ENCODE measurements at places on chromosomes 1 and 21.

- DNase-seq = no peak
These were observed 7.9 kb downstream of the RNU5D-1 start for GRCh38 chr1:44723064-44723463.

DNA sequence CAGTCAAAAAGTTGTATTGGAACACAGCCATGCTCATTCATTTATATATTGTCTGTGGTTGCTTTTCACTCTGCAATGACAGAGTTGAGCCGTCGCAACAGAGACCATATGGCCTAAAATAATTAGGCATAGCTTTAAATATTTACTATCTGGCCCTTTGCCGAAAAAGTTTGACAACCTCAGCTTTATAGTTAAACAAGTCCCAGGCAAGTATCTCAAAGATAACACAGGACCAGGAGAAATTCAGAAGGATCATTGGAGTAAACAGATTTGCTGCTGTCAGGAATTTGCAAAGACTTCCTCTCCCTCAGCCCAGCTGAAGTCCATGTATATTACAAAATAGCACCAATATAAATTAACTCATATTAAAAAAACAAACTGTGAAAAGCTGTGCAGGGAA is 34.4 kb downstream of the NID1 start:
- DNase-seq = no peak

DNA sequence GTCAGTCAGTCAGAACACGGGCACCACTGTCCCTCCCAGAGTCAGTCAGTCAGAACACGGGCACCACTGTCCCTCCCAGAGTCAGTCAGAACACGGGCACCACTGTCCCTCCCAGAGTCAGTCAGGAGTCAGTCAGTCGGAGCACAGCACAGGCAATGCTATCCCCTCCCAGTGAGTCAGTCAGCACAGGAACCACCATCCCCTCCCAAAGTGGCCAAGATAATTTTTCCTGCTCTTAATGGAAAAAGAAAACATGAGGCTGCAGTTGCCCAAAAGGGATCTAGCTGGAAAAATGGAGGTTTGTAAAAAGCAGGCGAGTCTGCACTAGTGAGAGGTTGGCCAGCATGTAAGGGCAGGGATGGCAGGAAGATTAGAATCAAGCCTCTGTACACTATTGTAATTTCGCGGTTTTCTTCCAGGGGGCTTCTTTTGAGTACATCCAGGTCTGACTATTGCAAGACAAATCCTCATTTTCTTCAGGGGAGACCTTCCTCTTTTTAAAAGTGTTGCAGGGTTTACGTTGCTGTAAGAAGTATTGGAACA is 213.8 kb downstream of the SIPA1L2 start:
- no peak for DNase-seq

- no peak for DNase-seq
These were observed 169.7 kb upstream of the RAB4A start for GRCh38 chr1:229101011-229101871.

DNA sequence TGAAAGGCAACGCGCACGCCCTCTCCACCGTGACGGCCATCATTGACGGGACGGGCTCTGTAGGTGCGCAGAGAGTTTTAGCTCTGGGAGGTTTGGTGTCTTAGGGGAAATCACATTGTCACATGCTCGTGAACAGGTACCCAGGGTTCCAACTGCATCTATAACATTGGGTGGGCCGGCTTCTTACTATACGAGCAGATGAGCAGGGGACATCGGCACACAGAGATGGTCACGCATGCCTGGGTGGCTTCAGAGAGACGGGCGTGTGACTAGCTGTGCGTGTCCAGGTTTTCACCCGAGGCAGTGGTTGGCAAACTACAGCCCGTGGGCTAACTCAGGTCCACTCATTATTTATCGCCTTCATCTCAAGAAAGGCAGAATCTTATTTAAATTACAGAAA is 54.7 kb downstream of the SLC37A1 start:
- DNase-seq = no peak

- no peak for DNase-seq
These were observed 1.8 kb upstream of the PIK3CD start for GRCh38 chr1:9649769-9650168.

DNA sequence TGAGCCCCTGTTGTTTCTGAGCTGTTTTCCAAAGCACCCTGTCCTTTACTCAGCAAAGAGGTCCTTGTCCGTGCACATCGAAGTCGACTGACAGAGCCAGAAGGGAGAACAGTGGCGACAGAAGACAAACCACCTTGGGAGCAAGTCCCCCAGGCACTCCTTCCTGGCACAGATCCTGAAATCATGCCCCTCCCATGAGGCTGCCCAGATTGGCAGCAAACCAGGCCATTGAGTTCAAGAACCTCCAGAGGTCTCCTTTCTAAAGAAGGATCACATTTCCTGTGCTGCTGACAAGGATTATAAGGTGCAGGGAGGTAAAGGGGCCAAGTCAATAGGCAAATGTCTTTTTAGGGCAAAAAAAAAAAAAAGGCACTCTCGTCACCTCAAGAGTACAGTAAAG is 84.7 kb upstream of the HIVEP3 start:
- DNase-seq = no peak

GRCh38 chr1:161166669-161167548 is 683 bp downstream of the PPOX start:
- DNase-seq = peak; percentile 50

- DNase-seq = no peak
These were observed 54.2 kb downstream of the SH3GLB1 start for GRCh38 chr1:86758570-86758969.

GRCh38 chr1:94741996-94742395 is 78.2 kb upstream of the SLC44A3 start:
- no peak for DNase-seq
